Activated naive CD4-positive, alpha-beta T cell treated with anti-CD3 and anti-CD28 coated beads, Interleukin-2, amount 50 U/mL, for 16 hours (primary cell): ENCODE measurements at places on chromosomes 12 and 14.

- no peak for DNase-seq
Measured at GRCh38 chr12:87406926-87407325, 622.3 kb downstream of the C12orf50 start.

- no peak for DNase-seq
Measured at GRCh38 chr14:73058922-73059673, 764 bp downstream of the RBM25 start.

DNA sequence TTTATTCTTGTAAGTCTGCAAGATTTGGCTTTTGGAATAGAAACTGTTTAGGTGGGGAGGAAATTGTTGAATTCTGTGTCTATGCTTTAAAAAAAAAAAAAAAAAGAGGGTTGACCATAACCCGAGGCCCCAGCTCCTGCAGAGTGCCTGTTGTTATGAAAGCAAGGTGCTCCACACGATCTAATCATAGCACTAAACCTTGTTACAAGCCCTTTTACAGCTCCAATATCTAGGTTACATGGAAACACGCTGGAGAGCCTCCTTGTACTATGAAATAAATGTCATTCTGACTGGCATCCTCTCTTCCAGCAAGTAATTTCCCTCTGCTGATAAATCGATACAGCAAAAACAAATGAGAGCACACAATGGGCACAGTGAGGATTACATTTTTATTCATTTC lies 303.1 kb upstream of the SOX5 start:
- DNase-seq, result no peak

DNA sequence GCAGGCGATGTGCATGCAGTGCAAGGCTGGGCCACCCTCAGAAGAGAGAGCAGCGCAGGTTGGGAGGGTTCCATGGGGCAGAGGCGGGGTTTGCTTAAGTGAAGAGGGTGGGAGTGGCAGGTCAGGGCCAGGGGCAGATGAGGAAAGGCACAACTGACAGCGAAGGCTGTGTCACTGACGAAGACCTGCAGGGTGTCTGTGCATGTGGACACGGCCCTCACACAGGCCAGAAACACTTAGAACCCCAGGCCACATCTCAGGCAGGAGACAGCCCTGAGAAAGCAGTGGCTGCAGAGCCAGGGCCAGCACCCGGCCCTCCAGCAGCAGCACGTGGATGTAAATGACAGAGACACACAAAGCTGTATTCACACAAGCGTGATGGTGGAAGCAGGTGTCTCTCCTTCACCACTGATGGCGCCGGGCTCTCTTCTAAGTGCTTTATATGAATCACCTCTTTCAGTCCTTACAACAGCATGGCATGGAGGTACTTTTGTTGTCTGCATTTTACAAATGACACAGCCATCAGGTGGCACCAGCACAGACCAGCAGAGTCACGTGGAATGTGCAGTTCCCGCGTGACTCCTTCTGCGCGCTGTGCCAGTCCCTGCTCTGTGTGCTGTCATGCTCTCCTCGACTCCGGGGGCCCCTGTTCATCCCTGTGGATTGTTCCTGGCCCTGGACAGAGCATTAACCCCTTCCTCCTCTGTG lies 54.6 kb downstream of the TSPAN11 start:
- DNase-seq, result no peak

DNA sequence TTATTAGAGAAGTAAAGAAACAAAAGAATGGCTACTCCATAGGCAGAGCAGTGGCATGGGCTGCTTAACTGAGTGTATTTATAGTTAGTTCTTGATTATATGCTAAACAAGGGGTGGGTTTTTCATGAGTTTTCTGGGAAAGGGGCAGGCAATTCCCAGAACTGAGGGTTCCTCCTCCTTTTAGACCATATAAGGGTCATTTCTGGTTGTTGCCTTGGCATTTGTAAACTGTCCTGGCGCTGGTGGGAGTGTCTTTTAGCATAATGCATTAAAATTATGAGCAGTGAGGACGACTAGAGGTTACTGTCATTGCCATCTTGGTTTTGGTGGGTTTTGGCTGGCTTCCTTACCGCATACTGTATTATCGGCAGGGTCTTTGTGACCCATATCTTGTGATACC lies 40.1 kb downstream of the CCDC60 start:
- DNase-seq, result no peak

DNA sequence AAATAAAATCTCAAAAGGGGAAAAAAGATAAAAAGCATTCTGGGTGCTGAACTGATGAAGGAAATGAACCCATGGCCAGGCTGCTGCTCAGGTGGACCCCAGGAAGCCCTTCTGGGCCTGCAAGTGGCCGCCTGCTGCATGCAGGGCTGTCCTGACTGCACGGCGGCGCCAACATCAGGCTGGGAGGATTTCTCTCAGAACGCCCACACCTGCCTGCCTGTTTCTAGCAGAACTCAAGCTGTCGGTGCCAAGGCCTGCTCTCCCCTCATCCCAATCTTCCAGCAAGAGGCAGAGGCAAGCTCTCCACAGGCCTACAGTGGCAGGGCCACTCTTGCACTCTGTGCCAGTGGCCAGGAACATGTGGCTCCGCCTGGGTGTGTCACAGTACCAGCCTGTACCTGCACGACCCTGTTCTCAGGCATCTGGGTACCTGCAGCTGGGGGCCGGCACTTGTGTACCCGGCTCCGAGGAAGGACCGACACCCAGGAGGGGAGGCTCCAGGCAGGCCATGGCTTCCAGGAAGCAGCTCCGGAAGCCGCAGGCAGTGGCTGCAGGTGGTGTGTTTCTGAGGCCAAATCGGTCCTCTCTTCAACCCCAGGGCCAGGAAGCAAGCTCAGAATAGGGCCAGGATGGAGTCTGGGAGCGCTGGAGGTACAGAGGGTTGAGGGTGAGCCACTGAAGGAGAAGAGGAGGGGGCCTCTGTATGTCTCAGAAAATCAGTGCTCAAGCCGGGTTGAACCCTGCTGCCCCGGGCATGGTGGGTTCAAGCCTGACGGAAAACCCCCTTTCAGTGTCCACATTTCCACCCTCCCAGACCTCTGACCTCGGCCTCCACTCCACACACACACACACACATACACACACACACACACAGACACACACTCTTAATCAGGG lies 2.5 kb upstream of the INF2 start:
- no peak for DNase-seq

GRCh38 chr12:5391653-5392052 lies 40.3 kb upstream of the NTF3 start:
- no peak for DNase-seq

DNA sequence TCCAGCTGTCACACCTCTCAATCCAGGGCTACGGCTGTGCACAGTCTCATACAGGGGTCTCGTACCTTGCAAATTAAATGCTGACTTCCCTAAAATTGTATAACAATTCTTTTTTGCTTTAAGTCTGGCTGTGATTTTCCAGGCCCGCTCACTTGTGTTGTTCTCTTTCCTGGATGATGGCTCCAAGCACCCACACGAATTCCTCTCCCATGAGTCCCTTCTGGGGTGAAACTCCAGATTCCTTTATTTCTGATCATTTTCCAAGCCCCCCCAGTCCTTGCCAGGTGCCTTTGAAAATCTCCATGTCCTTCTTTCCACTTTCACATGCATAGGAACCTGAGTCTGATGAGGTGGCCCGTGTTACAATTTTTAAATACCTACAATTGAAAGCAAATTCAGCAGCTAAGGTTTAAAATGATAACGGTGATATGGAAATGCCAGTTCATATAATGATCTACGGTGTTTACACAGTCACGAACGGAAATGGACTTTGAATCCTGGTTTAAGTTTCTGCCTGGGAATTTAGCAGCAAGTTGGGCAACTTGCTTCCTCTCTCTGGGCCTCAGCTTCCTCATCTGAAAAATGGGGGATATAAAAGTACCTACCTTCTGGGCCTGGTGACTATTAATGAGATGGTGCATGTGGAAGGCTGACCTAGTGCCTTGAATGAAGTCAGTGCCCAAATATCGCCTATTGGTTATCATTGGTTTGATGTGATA lies 85.5 kb downstream of the STAB2 start:
- no peak for DNase-seq

GRCh38 chr12:24705216-24705615 lies 243.7 kb downstream of the BCAT1 start:
- DNase-seq, result no peak

GRCh38 chr12:234019-234418 lies 20.1 kb upstream of the SLC6A12 start:
- no peak for DNase-seq

DNA sequence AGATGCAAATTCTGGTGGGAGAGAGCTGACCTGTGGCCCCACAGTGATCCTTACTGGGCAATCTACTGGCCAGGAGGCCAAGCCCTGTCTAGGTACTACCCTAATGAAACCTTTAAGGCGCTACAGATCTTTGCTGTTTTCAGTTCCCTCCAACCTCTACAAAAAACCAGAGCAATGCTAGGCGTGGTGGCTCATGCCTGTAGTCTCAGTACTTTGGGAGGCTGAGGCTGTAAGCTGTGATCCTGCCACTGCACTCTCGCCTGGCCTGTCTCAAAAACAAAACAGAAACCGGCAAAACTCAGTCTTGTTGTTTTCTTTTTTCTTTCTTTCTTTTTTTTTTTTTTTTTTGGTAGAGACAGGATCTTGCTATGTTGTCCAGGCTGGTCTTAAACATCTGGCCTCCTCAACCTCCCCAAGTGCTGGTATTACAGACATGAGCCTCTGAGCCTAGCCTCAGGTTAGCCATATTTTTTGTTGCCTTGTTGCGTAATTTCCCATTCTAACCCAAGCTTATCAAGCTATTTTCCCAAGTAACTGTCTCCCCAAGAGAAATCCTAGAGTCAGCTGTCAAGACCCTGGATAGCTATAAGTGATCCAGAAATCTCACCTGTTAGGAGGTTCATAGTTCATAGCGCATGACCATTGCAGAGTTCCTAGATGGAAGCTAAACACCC lies 2.8 kb downstream of the ETFBKMT start:
- DNase-seq, result no peak

- no peak for DNase-seq
Measured at GRCh38 chr14:92426237-92426636, 87.3 kb upstream of the RIN3 start.

- DNase-seq, result no peak
Measured at GRCh38 chr12:124032265-124032886, 59.4 kb downstream of the ZNF664 start.

- DNase-seq, result no peak
Measured at GRCh38 chr14:73776194-73776537, 62.0 kb upstream of the PNMA1 start.

DNA sequence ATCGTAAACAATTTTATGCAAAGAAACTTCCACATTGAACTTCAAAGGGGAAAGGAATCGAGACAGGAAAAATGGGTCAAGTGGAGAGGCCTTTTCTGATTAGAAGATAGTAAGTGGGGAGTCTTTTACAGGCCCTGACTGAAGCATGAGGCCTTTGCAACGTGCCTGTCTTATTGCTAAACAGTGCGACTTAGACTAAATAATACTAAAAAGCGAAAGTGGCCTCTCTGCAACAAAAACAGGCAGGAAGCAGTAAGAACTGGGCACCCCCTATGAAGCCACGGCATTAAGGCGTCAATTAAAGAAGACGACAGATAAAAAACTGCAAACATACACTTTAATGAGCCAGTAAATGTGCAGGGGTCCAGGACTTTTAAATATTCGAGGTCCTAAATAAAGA lies 283.4 kb upstream of the GRIP1 start:
- DNase-seq, result no peak
